HuH-7.5 (cell line): ENCODE measurements at places on chromosomes 3 and 15.

GRCh38 chr3:10238345-10239183 lies 9.7 kb upstream of the TATDN2 start:
- no peak for DNase-seq

DNA sequence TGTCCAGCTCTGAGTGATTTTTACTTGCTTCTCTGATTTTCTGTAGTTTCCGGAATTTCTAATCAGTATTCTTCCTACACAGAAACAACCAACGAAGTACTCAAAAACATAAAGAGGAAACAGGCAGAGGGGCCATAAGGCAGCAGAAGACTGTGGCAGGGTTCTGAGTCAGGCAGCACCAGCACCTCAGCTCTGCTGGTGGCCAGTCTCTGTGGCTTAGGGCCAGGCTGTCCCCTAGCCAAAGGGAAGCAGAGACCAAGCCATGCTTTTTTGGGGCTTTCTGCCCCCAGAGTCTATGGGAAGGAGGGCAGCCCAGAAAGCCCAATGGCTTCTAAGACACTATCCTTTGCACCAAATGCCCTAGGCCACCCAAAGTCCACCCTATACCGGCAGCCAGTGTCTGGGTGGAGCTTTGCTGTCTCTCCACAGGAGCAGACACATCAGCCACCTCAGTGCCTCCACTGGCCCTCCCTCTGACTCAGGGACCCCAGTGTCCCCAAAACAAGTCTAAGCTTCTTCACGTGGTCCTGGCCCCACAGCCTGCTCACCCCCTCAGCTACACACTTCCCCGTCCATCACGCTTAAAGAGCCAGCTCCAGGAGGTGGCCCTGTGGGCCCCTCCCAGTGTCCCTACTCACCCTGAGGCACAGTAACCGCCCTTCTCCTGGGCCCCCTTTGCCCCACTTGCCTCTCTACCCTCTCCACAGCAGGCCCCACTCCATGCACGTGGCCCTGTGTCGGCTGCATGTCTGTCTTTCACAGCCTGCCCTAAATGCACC lies 46.2 kb downstream of the CCDC12 start:
- no peak for DNase-seq

GRCh38 chr3:111676211-111677006 lies 81.3 kb upstream of the ZBED2 start:
- DNase-seq = no peak

- DNase-seq = peak; percentile 91
These were observed 731 bp downstream of the ZNF710 start for GRCh38 chr15:90001683-90002427.

DNA sequence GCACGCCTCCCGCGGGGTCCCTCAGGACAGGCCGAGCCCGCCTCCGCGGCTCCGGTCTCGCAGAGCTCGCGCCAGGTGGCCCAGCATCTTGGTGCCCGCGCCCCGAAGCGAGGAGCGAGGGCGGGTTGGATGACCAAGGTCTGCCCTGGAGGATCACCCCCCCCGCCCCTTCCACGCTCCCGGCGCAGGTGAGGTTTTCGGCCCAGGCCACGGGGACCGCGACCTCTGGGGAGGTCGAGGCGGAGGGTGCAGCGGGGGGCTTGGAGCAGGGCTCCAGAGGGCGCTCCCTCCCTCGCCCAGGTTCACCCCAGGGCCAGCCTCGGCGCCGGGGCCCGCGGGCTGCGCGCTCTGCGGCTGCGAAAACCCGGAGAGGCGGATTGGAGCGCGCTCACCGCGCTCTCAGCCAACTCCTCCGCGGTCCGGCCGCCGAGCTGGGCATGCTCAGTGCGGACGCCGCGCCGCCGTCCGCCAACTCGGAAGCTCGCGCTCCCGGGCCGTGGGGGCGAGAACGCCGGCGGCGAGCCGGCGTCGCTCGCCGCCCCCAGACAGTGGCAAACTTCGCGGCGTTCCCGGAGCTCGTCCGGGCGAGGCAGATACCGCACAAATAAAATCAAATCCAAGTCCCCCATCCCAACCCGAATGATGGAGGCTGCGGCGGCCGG lies at the start of gene MED12L:
TSS of gene MED12L (plus strand) at position 438 of the 662 bp plus-strand sequence. CDS start 1,263 bp downstream, outside the sequence.
- DNase-seq = peak; percentile 86

DNA sequence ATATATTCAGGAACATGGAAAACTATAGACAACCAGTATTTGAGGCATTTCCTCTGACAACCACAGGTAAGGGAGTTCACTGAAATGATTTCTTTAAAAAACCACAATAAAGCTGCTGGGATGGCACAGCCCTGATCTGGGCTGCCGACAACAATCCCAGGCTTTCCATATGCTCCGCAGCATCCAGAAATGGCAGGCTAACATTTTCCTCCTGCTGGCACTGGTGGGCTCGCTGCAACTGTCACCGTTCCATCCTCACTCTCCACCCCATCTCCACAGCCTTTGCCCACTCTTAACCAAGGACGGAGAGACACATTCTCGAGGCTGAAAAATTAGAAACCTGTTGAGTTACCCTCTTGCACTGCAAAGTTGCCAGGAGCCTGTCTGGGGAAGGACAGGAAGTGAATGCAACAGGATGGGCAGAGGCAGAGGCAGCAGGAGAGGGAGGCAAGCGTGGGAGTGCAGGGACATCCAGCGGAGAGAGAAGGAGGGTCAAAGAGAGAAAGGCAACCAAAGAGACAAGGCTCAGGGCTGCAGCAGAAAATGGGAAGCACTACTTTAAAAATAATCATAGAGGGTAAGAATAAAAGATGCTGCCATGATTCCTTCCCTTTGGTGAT lies 79.0 kb upstream of the ARRDC4 start:
- DNase-seq = no peak

DNA sequence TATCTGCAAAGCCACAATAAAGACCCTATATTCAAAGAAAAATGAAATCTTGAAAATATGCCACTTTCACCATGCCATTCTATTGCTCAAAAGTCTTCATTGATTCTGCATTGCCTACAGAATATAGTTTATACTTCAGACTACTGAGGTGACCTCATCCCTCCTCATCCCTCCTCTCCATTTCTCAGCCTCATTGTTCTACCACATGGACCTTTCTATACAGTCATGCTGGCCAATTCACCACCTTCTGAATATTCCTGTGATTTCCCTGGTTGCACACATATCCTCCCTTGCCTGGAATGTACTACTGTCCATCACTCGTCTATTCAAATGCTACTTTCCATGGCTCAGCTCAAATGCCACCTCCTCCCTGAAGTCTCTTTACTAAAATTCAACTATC lies 3.5 kb upstream of the COL8A1 start:
- no peak for DNase-seq

GRCh38 chr15:29978411-29979382 lies 104.1 kb upstream of the GOLGA8J start:
- no peak for DNase-seq

DNA sequence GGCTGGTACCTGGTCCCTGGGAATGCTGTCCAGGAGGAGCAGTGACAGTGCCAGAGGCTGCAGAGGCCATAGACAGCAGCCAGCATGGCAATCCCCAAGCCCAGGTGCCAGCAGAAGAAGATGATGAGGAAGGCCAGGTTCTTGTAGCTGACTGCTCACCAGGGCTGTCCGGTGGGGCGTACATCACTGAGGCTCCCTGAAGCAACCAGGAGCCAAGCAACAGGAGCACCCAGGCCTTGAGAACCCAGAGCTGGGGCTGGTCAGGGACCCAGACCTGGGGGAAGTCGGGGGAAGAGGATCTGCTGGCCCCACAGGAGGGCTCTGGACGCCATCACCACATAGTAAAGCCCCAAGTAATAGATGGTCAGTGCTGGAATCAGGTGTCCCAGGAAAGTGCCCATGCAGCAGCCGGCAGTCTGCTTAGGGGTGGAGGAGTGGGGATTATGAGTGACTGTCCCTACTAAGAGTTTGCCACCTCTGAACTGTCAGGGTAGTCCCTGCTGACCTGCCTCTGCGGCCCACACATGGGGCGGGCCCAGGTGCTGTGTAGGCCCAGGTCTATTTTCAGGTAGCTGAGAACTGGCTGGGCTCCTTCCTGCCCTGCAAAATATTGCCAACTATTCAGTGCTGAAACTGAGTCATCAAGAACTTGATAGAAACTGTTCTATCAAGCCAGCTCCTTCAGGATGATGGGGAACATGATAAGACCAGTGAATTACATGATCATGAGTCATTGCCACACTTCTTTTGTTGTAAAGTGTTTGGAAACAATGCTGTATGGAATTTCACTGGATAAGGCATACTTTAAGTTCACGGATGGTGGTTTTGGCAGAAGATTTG lies 68.7 kb downstream of the CHRD start:
- DNase-seq = no peak

GRCh38 chr3:134603480-134603879 lies 47.3 kb downstream of the KY start:
- no peak for DNase-seq

DNA sequence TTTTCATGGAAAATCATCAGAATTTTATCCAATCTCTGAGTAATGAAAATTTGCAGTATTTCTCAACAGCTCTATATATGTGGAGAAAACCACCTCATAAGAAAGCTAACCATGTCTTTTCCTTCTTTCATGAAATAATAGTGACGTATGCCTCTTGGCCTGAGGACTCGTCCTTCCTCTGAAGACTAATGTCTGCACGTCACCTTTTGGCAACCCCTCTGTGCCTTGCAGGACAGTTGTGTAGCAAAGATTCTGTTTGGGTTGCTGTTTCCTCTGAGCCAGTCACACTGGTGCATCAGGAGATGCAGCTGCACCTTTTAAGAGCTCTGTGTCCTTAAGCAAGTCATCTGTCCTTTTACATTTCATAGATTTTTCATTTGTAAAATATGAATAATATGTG lies 168.9 kb downstream of the TIGIT start:
- no peak for DNase-seq

DNA sequence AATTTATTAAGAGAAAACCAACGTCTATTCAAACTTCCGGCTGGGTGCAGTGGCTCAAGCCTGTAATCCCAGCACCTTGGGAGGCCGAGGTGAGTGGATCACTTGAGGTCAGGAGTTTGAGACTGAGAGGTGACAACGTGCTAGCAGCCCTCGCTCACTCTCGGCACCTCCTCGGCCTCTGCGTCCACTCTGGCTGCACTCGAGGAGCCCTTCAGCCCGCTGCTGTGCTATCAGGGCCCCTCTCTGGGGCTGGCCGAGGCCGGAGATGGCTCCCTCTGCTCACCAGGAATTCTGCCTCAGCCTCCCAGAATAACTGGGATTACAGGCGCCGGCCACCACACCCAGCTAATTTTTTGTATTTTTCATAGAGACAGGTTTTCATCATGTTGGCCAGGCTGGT lies 58.7 kb downstream of the USF3 start:
- DNase-seq = no peak

DNA sequence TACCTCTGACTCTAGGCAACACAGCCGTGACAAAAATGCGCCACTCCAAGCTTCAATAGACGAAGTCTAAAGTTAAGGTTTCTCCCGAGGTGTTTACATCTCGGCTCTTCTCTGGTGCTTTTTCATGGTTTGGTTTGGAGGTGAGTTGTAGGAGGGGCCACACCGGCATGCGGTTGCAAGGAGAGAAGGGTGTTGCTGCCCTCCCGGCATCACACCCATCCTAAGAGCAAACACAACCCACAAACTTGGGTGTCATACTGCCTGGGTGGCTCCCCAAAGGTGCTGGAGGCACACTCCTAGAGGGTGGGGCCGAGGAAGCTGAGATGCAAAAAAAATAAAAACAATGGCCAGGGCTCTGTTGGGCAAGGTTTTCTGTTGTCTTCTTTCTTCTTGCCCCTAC lies 225.2 kb upstream of the ICE2 start:
- DNase-seq = no peak

DNA sequence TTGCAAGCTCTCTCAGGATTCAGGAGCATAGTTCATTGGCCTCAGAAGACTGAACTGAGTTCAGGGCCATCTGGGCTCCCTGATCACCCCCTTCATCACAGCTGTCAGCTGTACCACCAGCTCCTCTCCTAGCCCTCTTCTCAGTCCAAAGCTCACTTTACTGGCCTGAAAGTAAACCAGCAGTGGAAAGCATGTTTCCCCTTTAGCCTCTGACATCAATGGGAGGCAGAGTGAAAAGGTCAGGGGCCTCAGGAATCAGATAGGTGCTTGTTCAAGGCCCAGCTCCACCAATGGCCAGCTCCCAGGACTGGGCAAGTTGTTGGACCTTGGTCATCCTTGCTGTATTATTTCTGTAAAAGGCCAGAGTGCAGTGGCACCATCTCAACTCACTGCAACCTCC lies 223.4 kb downstream of the TLE3 start:
- DNase-seq = no peak

GRCh38 chr3:42743204-42743995 lies 29.7 kb downstream of the CCDC13 start:
- DNase-seq = no peak

DNA sequence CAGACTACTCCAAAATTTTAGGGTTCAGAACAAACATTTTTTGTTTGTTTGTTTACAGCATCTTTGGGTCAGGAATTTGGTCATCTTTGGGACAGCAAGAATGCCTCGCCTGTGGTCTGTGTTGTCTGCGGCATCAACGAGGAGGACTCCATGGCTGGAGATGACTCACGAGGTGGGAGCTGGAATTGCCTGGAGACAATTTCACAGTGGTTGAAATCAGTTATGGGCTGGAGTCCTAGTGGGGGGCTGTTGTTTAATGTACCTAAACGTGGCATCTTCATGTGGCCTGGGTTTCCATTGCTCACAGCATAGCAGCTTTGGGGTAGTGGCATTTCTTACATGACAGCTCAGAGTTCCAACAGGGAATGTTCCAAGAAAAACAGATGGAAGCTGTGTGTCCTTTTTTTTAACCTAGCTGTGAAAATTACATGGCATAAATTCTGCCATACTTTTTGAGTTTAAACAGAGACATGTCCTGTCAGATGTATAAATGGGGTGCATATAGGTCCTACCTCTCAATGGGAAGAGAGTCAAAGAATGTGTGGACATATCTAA lies 507.3 kb upstream of the CBLB start:
- no peak for DNase-seq

DNA sequence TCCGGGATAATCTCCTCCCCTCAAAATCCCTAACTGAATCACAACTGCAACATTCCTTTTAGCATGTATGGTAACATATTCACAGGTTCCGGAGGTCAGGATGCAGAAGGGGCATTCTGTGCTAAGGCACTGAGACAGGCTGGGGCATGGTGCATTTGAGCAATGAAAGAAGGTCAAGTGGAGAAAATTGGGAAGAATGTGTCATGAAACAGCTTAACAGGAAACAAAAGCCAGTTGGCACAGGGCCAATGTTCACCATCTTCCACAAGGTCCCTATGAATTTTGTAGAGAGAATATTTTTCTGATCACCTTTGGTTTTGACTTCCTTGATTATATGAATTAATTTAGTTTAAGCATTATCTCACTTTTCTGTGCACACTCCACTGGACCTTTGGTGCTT lies 587.7 kb upstream of the NR2F2 start:
- no peak for DNase-seq

GRCh38 chr15:36761132-36761847 lies 181.9 kb downstream of the CDIN1 start:
- no peak for DNase-seq

DNA sequence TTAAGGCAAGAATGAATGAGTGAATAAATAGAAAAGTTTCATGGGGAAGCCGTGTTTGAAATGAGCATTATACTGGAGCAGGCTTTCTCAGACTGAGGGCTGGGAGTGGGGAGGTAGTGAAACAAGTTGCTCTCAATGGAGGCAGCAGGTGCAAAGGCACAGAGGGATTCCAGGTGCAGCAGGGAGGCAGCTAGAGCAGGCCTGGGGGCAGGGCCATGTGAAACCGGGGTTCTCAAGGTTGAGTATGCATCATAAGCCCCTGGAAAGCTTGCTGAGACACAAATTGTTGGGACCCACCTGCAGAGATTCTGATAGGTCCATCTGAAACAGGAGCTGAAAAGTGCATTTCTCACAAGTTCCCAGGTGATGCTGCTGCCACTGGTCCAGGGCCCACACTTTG lies 45.3 kb downstream of the BFSP2 start:
- DNase-seq = no peak

GRCh38 chr3:48456456-48456855 lies 9.9 kb downstream of the ATRIP start:
- DNase-seq = no peak

GRCh38 chr15:96353930-96354730 lies 23.6 kb downstream of the NR2F2 start:
- peak; percentile 94 for DNase-seq
